ENCODE measurements at places on chromosomes 12 and 14.

- DNase-seq, result no peak
Measured at GRCh38 chr12:129746318-129746717, 157.5 kb downstream of the TMEM132D start.

DNA sequence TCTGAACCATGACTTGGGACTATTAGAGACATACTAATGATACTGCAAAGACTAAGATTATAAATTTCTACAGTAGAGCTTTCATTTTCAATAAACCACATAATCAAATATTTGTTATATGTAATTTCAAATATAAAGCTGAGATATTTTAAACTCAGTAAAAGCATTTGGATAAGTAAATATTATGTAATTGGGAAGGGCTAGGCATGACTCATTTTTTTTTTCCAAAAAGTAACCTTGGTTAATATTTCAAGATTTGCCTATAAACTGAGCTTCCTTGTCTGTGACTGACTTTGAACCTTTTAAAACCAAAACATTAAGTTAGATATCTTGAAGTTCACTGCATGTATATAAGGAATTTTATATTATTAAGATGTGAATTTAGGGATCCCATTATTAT lies 332.5 kb downstream of the CEP128 start:
- no peak for DNase-seq

- DNase-seq, result no peak
Measured at GRCh38 chr12:25817166-25817565, 141.3 kb upstream of the RASSF8 start.

DNA sequence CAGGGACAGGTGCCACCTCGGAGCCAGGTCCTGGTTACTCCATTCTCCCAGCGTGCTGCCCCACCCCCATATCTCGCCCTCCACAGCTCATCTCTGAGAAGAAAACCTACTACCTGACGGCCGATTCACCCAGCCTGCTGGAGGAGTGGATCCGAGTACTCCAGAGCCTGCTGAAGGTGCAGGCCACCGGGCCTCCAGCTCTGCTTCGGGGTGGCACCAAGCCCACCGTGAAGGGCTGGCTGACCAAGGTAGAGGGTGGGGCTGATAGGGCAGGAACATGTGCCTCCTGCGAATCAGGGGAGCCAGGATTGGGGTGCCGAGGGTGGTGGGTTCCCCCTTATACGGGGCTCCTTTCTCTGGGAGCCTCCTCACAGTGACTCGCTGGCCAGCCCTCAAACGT lies 25.9 kb downstream of the PIGH start:
- no peak for DNase-seq

DNA sequence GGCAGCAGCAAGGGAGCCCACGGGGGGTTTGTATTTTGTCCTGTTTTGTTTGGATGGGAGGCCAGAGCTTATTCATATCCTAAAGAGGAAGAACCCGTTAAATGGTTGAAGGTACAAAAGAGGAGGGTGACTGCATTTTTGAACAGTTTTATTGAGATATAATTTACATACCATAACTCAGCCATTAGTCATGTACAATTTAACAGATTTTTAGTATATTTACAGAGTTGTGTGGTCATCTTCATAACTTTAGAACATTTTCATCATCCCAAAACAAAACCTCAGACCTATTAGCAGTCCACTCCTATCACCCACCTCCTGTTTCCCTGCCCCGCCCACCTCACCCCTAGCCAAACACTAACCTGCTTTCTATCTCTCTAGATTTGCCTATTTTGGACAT lies 12.6 kb downstream of the NRDE2 start:
- no peak for DNase-seq

- no peak for DNase-seq
Measured at GRCh38 chr14:88535149-88535548, 19.7 kb downstream of the PTPN21 start.

DNA sequence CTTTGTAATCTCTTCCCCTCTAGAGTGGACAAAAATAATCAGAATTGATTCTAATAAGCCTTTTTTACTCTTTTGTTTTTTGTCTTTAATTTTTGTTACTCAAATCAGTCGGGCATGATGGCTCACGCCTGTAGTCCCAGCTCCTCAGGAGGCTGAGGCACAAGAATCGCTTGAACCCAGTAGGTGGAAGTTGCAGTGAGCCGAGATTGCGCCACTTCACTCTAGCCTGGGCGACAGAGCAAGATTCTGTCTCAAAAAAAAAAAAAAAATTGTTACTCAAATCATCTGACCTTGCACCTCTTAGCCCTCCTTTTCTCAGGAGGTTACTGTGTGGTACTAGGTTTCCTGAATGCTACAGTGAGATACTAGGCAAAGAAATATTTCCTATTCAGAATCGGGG lies 280.6 kb downstream of the PDZRN4 start:
- DNase-seq, result no peak

- DNase-seq, result no peak
Measured at GRCh38 chr12:59405992-59406391, 189.8 kb upstream of the SLC16A7 start.

GRCh38 chr14:98685725-98686124 lies 586.3 kb downstream of the BCL11B start:
- no peak for DNase-seq
